ENCODE measurements at places on chromosomes 16 and 17.
A peak's percentile ranks its signal among the peaks of the same experiment; 100 is the strongest.

DNA sequence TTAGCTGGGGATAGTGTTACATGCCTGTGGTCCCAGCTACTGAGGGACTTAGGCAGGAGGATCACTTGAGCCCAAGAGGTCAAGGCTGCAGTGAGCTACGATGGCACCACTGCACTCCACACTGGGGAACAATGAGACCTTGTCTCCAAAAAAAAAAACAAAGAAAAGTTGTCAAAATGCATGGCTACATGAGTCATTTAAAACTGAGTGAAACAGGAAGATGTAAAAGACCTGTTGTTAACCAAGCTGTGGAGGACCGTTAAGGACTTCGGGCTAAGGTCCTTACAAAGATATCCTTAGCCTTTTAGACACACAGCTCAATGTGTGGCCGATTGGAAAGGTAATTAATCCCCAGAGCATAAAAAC, 25.1 kb downstream of the ZP2 start:
- no peak for DNase-seq

DNA sequence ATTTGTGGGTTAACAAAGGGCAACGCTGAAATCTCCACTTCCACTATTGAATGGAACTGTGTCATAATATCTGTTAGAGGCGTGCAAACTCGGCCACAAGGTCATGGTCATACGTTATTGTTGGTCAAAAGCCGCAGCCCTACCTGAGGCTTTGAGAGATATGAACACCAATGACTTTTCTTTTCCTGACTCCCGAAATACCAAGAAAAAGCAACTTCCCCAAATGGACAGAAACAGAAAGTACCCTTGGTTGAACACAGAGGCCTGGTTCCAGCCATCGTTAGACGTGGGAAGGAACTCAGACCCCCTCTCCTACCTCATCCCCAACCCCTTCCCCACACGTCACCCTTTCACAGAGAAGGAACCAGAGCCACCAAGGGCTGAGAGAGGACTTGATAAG, 1.4 kb upstream of the PIK3R5 start:
- no peak for DNase-seq

DNA sequence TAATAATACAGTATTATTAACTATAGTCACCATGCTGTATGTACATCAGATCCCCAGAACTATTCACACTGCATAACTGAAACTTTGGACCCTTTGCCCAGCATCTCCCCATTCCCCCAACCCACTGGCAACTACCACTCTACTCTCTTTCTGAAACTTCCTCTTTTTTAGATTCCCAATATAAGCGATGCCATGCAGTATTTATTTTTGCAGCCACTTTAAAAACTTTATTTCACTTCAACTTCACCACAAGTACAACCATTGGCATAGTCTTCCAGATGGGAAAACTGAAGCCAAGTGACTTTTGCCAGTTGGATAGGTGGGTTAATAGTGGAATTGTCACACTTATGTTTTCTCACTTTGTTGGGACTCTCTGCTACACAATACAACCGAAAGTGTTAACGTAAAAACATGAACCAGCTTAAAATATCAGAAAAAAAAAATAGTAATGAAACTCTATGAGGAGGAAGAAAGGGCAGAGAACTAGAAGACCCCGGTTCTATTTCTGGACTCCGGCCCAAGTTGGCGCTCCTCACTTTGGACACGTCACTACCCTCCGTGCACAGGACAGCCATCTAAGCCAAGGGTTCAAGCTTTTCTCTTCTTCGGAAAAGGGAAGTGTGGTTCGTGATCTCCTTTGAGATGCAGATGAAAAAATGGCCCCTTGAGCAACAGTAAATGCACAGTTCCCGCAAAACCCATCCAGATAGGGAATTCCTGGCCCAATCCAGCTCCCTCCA, 743 bp downstream of the SHCBP1 start:
- DNase-seq, result no peak

GRCh38 chr16:64475627-64476351, 646.1 kb downstream of the CDH11 start:
- DNase-seq, result no peak

DNA sequence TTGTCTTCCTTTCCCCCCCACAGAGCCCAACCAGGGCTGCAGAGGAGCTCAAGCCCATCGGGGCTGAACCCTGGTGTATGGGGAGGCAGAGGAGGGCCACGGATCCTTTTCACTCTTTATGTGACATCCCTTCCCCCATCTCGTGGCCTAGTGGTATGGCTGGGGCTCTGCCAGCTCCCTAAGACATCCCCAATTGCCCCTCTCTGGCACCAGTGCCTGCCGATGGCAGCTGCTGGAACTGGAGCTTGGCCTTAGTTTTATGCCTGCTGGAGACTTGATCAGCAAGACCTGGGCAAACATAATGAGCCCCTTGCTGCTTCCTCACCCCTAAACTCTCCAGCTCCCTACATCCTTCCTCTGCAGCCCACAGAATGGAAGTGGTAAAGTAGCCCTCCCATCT, 8.0 kb upstream of the TOP2A start:
- no peak for DNase-seq

DNA sequence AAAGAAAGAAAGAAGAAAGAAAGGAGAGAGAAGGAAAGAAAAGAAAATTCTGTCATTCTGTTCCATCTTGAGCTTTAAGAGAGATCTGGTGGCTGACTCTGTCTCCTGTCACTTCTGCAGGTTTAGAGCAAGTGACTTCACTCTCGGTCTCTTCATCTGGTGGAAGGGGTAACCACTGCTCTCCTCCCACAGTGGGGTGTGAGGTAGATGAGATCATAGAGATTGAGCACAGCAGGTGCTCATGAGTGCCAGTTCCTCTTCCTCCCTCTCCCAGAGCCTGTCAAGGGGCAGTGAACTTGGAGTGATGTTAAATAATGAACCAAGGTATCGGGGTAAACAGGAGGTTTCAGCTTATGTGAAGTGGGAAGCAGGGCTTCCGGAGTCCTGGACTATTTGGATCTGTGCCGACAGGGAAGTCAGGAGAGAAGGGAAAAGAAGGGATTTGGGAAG, 47.7 kb downstream of the BEAN1 start:
- DNase-seq, result peak; percentile 64

DNA sequence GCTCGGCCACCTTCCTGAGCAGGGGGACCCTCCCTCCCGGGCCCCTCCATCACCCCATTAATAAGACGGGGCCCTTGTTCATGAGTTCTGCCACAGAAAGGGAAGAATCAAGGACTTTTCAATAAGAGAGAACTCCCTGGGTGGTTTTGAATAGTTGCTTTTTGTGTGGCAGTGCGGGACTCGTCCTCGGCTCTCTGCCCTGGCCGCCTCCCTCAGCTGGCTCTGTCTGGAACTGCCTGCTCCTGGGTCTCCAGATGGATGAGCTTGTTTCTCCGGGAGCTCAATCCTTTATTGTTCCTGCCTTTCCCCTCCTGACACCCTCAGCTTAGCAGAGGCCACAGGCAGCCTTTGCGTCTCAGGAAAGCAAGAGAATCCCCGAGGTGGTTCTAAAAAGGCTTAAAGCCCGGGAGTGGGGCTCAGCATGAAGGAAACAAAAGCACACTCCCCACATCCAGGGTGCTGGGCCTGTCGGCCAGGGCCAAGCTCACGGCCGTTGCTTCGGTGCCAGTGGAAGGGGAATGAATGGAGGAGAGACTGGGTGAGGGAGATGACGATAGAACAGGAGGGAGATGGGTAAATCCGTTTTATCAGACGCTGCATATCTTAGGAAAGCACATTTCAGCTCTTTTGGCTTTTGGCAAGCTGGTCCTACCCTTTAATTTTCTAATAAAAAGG, 60.2 kb downstream of the RAI1 start:
- no peak for DNase-seq

DNA sequence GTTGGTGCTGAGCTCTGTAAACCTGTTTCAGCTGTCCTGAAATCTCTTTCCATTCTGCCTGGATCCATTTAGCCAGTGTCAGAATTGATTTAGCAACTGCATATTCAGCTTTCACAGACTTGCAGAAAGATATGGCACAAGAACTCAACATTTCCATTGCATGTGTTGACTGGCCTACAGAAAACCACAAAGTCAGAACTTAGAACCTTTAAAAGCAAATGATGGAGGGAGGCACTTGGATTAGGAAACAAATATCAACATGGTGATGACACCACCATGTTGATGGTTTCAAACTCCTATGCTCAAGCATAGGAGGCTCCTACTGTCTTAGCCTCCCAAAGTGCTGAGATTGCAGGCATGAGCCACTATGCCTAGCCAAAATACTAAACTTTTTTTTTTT, 52.3 kb upstream of the ARL6IP1 start:
- no peak for DNase-seq

DNA sequence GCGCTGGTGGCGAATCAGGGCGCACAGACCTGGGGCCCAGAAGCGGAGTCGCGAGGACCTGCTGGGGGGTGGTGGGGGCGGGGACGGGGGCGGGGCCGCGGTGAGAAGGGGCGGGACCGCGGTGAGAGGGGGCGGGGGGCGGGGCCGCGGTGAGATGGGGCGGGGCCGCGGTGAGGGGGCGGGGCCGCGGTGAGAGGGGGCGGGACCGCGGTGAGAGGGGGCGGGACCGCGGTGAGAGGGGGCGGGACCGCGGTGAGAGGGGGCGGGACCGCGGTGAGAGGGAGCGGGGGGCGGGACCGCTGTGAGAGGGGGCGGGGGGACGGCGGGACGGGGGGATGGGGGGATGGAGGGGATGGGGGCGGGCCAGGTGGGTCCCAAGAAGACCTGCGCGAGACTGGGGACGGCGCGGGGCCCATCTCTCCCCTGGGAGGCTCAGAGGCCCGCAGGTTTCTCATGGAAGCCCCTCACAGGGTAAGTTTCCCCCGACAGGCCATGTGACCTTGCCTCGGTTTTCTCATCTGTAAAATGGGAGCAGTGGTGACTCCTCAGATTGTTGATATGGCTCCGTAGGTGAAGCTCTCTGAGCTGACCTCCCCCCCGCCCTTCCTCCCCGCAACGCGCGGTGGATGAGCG, 28.6 kb upstream of the DBNDD1 start:
- DNase-seq, result no peak

GRCh38 chr16:48014349-48015135, 141.3 kb downstream of the ABCC12 start:
- no peak for DNase-seq

- DNase-seq, result no peak
These were observed 75.4 kb downstream of the DNAH3 start for GRCh38 chr16:21075252-21075651.

- no peak for DNase-seq
These were observed 52.2 kb upstream of the TMC5 start for GRCh38 chr16:19365486-19365885.

DNA sequence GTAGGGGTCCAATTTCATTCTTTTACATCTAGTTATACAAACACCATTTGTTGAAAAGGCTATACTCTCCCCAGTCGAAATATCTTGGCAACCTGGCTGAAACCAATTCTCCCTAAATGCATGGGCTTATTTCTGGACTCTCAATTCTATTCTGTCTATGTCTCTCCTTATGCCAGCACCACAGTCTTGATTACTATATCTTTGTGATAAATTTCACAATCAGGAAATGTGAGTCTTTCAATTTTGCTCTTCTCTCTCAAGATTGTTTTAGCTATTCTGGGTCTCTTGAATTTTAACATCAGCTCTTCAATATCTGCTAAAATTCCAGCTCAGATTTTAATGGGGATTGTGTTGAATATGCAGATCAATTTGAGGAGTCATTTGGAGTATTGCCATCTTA, 5.9 kb upstream of the TRIM25 start:
- DNase-seq, result no peak

DNA sequence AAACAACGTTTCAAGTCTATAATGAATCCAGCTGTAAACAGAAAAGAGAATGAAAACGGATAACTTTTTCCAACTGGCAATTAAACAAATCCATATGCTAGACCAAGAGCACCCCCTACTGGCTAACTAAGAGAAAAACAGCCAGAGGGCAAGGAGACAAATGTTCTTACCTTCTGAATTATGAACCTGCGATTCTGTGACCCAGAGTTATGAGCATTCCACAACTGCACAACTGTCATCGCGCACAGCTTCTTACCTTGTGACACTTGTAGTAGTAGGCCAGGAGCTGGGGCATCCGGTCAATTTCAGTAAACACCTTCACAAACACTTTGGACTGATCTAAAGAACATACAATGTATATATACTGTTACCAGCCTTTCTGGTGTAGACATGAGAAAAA, 18.6 kb downstream of the COG7 start:
- DNase-seq, result peak; percentile 50

DNA sequence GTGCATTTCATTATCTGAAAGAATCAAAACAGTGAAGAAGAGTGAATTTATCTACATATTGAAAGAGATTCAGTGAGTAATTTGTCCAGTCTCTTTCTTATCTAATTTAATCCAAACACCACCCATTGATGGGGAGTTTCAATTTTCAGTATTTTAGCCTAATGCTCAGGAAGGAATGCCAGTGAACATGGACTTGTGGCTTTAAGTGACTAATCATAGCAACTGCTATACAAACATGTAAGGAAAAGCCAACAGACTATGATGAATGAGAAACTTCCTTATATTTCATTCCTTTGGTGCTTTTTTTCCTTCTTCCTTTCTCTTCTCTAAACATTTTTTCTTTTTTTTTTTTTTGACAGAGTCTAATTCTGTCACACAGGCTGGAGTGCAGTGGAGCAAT, 885.8 kb downstream of the KCNJ2 start:
- no peak for DNase-seq

GRCh38 chr17:45906927-45907622, 12.7 kb downstream of the MAPT start:
- DNase-seq, result no peak
